Activated gamma-delta T cell treated with anti-CD3 and anti-CD28 coated beads, Interleukin-2, amount 50 U/mL, for 16 hours (primary cell): ENCODE measurements at places on chromosomes 3 and 15.

GRCh38 chr15:59140422-59141226 lies 35.7 kb downstream of the CCNB2 start:
- DNase-seq = no peak

GRCh38 chr3:35974872-35975271 lies 335.5 kb downstream of the ARPP21 start:
- DNase-seq = no peak

DNA sequence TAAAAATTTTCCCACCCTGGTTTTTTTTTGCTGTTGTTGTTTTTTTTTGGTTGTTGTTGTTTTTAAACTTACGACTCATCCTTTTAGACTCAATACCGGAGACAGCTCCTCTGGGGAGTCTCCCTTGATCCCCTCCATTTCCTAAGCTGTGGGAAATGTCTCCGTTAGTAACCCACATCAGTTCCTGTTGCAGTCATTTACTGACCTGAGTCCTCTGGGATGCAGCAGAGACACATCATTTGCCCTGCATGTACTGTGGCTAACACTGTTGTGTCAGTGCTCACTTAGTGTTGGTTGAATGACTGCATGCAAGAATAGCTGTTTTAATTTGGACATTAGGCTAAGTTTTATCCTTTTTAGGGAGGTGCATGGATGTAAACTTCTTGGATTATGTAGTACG lies 83.8 kb downstream of the MBNL1 start:
- no peak for DNase-seq

DNA sequence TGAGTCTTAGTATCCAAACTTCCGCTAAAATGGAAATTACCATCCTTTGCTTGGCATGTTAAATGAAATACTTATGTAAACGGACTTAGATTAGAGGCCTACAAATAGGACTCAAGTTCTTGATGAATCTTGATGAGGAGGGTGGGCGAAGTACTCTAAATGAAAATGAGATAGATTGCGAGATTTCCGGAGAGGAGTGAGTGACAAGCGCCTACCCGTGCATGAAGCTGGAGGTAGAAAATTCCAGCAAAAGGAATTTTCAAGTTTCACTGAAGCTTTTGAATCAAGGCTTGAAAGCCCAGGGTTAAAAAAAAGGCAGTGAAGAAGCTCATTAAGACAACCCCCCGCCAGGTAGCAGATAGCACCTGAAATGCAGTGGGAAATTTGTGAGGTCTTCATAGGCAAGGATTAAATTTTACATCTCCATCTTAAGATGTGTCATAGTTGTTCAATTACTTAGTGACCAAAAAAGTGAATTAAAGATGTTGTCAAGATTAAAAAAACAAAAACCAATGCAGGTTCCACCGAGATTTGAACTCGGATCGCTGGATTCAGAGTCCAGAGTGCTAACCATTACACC lies 655 bp upstream of the RAB11A start:
- no peak for DNase-seq

- DNase-seq = no peak
These were observed 766.5 kb upstream of the CFAP20DC start for GRCh38 chr3:59816312-59816711.

DNA sequence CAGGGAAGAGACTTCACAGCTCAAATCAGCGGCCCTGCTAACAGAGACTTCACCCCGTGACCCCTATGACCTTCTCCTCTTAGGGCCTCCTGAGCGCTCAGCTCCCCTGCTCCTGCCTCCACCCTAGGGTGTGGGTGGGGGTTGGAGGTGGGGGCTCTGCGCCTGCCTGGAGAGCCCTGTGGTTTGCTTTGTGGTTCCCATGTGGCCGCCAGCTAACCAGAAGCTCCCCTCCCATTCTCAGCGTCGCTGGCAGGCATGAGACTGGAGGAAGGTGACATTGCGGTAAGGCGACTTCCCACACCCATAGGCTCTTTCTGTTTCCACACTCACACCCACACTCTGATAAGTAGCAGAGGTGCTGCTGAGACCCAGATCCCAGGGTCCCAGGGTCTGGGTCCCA lies 27.6 kb downstream of the XYLB start:
- DNase-seq = no peak

DNA sequence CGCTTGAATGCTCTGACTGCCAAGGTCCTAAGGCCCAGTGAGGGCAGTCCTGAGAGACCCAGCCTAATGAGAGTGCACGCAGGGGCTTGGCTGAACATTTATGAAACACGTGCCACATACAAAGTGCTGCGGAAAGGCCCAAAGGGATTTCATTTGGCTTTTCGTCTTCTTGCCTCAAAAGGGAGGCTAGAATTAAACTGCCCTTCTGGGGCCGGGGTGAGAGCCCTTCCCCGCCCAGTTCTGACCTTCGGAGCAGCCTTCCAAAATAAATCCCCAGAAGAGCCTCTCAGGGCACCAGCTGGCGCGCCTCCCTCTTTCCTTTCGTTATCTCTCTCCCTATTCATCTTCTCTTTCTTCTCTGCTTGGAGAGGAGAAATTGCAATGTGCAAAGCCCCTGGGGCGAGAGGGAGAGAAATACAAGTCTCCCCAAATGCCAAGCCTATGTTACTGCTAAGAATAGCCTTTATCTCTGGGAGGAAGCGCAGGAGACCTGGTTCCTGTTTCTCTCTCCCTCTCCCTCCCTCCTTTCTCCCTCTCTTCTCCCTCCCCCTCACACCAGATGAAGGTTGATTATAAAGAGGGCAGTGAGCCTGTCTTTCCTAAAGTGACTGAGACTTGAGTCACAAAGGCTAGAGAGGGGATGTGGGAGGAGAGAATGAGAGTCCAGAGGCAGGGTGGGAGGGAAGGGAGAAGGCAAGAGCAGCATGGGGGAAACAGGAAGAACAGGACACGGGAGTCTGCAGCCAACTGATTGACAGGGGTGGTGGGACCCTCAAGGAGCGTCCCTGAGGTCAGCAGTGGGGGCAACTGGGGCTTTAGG lies 36.7 kb upstream of the NDUFB4 start:
- no peak for DNase-seq

GRCh38 chr3:178895178-178895789 lies 176.3 kb downstream of the ZMAT3 start:
- no peak for DNase-seq

DNA sequence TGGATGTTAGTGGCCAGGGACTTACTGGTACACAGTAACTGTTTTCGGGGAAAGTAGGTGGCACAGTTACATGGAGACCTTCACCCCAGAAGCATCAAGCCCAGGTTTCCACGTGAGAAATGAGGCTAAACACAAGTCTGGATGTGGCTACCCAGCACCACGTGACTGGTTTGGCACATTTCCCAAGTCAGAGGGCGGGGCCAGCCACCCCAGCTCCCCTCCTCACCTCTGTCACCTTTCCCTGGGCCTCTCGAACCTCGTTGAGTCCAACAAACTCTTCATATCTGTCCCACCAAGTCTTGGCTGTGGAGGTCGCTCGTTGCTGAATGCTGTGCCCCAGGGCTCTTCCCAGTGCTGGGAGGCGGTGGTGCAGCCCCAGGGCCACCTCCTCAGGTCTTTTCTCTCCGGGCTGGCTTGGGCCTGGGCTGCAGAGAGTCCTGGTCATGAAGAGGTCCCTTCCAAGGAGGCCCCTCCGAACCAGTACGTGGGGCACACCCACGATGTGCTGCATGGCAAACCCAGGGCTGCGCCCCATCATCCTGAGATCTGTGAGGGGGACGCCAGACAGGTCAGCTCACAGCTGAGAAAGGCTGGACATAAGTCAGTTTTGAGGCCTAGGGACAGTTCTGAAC lies 4.8 kb upstream of the PLXNB1 start:
- DNase-seq = no peak

GRCh38 chr3:9949626-9950025 lies 2.6 kb downstream of the PRRT3 start:
- no peak for DNase-seq

DNA sequence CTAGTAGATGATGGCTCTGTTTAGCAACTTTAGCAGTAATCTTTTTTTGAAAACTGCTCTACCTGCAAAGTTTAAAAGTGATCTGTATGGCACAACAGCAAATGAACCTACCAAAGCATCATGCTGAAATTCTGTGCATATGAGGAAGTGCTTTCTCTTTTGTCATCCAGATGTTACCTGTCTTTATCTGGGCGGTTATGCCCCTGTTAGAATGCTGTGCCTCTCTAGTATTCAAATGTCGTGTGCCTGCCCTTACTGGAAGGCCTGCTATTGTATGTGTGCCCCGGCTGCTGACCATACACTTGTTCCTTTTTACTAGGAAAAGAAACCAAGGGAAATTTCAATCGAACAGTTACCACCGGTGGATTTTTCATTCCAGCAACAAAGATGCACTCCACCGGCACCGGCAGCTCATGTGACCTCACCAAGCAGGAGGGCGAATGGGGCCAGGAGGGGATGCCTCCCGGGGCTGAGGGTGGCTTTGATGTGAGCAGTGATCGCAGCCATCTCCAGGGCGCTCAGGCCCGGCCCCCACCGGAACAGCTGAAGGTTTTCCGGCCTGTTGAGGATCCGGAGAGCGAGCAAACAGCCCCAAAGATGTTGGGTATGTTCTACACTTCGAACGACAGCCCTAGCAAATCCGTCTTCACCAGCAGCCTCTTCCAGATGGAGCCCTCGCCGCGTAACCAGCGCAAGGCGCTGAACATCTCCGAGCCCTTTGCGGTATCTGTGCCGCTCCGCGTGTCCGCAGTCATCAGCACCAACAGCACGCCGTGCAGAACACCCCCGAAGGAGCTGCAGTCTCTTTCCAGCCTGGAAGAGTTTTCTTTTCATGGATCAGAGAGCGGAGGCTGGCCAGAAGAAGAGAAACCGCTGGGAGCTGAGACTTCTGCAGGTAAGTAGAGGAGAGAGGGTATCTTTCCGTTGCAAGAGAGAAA lies 61.6 kb downstream of the TMEM39A start:
- DNase-seq = no peak

DNA sequence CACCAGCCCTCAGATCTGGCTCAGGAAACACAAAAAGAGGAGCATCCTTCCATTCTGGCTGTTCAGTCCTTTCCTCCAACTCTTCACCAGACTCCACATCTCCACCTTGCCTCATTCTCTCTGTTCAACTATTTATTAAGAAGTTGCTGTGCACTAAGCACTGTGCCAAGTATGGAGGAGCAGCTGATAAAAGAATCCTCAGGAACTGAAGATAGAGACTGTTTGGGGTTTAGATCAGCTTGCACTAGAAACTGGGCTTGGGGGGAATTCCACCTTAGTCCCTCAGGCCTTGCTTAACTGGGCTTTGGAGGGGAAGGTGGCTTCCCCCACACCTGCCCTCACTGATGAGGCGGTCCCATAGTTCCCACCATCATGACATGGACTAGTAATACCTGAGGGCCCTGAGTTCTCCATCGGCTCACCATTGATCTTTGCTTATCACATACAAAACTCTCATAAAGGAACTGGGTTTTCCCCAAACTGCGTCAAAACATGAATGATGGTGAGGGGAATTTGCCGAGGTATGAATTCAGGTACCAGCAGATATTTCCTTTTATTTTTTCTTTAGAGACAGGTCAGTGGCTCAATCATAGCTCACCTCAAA lies 1.7 kb upstream of the CCR8 start:
- no peak for DNase-seq

DNA sequence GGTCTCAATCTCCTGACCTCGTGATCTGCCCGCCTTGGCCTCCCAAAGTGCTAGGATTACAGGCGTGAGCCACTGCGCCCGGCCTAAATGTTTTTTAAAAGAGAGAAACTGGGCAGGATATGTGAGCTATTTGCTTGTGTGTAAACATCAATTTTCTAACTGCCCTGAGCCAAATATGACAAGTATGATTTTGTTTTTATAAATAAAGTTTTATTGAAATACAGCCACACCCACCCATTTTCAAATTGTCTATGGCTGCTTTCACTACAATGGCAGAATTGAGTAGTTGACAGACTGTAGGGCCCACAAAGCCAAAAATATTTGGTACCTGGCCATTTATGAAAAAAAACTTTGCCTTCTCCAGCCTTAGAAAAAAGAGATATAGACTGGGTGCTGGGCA lies 15.9 kb upstream of the HDC start:
- DNase-seq = no peak

GRCh38 chr3:79367066-79367465 lies 400.7 kb downstream of the ROBO1 start:
- no peak for DNase-seq

- no peak for DNase-seq
These were observed 54.4 kb downstream of the EIF3J start for GRCh38 chr15:44591326-44591725.

- no peak for DNase-seq
These were observed 17.0 kb upstream of the AVEN start for GRCh38 chr15:34055868-34056595.

DNA sequence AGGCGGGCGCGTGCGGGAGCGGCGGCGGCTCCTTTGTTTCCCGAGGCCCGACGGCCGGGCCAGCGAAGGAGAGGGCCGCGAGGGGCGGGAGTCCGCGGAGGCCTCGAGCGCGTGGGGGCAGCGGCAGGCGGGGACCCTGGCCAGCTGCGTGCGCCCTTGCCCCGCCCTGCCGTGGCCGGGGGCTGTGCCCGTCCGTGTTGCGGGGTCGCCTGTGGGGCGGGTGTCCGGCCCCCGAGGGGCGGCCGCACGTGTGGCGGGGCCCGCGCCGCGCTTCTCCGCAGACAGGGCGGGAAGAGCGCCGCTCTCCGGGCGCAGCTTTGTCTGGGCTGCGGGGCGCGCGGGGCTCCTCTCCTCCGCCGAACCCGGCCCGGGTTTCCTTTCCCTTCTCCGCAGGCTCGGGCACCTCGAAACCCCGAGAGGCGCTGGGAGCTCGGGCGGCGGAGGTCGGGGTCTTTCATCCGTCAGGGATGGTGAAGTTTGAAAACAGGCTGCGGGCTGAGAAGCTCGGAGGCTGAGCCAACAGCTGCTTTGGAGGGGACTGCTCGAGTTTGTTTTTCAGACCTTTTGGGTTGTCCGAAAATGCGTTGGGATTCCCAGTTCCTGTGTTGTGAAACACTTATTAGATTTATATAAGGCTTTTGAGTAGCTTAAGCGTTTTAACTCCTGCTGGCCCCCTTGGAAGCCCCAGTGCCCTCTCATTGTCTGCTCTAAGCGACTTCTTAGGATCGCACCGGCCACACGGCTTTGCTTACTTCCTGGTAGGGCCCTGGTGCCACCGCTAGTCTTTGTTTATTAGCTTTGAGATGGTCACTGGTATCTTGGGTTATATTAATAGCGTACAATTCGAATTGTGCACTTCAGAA lies 817 bp downstream of the USP3 start:
- DNase-seq = no peak

- DNase-seq = no peak
These were observed 192.9 kb upstream of the CADPS start for GRCh38 chr3:63067999-63068645.

GRCh38 chr3:118543832-118544231 lies 490.8 kb downstream of the IGSF11 start:
- no peak for DNase-seq

GRCh38 chr3:161649900-161650484 lies 153.4 kb downstream of the OTOL1 start:
- no peak for DNase-seq

DNA sequence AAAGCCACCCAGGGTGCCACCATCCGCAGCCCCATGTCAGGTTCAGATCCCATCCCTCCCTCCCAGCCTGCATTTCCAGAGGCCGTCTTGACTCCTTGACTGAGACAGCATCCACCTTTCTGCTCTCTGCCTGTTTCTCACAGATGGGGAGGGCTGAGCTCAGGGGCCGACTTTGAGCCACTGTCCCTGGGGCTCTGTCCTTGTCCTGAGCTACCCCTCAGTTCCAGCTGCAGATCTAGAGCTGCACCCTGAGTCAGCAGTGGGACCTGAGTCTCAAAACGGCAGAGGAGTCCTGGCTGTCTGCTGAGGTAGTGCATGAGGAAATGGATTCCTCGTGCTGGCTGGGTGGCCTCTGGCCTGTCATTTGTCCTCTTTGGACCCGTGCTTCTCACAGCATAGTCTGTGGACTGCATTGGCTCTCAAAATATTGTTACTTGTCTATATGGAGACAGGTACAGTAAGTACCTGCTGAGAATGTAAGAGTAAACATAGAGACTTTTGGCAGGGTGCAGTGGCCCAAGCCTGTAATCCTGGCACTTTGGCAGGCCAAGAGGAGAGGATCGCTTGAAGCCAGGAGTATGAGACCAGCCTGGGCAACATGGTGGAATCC lies 22.3 kb downstream of the RPLP1 start:
- DNase-seq = no peak
